ENCODE measurements at places on chromosomes 5 and 9.

DNA sequence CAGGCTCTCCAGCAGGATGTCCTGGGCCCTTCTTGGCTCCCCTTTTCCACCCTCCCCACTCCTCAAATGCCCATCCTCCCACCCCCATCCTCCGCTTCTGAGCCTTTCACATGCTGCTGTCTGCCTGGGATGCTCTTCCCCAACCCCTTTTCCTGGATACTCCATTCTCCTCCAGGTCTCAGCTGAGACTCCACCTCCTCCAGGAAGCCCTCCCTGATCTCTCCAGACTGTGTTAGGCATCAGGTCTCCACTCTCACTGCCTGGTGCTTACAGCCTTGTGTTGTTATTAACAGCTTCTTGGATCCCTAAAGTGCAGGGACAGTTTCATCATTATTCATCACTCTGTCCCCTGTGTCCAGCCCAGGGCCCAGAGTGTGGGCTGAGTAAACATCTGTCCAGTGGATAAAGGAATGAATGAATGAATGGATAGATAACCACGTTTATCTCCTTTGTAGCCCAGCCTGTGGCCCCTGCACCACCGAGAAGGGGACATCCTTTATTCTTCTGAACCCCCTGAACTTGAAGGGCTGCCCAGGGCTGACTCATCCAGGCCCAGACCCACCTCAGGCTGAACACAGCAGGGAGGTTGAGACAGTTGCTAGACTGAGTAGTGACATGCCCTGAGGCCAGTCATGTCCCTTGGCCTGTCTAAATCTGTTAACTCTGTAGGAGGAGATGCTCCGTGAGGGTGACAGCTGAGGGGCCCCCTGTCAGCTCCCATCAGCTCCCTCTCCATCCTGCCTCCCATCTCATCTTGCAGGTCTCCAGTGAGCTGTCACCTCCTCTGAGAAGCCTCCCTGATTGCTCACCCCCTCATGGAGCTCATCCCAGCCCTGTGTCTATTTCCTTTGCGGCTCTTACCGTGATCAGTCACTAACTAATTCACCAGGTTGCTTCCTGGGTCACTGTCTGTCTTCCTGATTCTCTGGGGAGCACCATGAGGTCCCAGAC, 14.6 kb upstream of the LAMC3 start:
- DNase-seq: no peak

GRCh38 chr9:38067859-38068681, 957 bp downstream of the SHB start:
- peak; percentile 7 for DNase-seq

DNA sequence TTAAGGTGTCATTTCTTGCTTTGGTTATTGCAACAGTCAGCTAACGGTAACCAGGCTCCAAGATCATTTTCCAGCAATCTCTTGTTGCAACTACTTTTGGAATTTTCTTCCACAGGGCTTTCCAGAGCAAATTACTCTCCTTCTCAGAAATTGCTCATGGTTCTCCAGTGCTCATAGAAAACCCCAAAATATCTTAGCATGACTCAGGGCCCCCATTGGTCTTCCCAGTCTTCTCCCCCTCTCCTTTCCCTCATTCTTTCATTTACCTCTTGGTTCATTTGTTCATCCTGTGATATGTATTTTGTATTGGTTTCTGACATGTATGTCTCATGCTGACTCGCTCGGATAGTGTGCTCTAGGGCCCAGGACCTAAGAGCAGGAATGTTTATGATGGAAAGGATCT, 35.6 kb downstream of the WWC1 start:
- DNase-seq: no peak

- DNase-seq: no peak
These were observed 74.9 kb downstream of the CAMK4 start for GRCh38 chr5:111299067-111299481.

GRCh38 chr5:137782984-137783536, 28.9 kb upstream of the HNRNPA0 start:
- no peak for DNase-seq

- no peak for DNase-seq
These were observed 205.3 kb upstream of the WWC1 start for GRCh38 chr5:168086104-168086610.
